Dermis blood vessel endothelial cell (primary cell): ENCODE measurements at places on chromosomes 7 and 10.

- no peak for DNase-seq
These were observed 111.6 kb upstream of the ZNF722 start for GRCh38 chr7:63887031-63887430.

DNA sequence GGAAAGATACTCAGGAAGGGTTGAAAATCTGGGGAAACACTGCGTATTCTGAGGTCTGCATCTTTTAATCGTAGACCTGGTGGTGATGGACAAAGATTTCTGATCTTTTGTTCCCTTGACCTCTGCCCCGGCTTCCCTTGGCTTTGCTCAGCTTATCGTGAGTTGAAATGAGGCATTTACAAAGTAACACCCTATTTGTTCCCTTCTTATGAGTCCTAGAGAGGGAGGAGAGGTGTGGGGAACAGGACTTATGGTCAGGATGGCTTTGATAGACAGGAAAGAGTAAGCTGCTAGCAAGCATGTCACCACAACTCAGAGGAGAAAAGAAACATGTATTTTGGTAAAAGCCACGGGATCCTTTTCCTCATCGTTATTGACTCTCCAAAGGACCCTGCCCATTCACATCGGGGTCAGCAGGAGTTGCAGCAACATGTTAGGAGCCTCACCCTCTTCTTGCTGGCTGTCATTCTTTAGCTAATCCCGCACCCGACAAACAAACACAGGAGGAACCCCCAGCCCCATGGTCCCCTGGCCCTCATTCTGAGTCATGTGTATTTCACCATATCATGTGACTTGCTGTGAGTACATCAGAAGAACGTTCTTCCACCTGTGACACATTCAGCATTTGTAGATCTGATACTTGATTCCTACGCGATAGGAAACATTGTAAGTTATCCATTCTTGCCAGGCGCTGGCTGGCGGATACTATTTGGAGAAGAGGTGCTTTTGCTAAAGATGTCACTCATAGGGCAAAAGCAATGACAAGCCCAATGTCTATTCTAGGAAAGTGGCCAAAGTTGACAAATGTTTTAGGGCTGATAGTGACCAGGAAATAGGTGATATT lies 170.1 kb downstream of the RTKN2 start:
- no peak for DNase-seq

- no peak for DNase-seq
These were observed 121.9 kb downstream of the PAXIP1 start for GRCh38 chr7:154881026-154881425.

DNA sequence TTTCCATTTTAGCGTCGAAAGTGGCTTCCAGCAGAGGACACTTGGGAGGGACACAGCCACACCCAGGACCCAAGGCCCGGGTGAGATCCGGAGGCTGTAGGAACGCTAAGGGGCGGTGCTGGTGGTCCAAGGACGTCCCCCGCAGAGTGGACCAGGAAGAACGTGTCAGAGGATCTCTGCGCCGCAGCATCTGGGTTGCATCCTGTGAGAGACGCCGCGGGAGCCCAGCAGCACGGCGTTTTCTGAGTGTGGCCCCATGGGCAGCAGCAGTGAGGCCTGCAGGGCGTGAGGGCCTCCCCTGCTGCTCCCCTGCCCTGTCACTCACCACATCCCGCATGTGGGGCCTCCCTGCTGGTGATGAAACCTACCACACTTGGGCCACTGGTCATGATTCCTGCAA lies 40.5 kb upstream of the BNIP3 start:
- no peak for DNase-seq
